Pancreas (tissue), 10 donors: ENCODE measurements at places on chromosomes 1 and 21. TPM values are rescaled to one million over a fixed set of nuclear protein-coding genes. Genes with fewer than 3 reads are reported as not detected.

DNA sequence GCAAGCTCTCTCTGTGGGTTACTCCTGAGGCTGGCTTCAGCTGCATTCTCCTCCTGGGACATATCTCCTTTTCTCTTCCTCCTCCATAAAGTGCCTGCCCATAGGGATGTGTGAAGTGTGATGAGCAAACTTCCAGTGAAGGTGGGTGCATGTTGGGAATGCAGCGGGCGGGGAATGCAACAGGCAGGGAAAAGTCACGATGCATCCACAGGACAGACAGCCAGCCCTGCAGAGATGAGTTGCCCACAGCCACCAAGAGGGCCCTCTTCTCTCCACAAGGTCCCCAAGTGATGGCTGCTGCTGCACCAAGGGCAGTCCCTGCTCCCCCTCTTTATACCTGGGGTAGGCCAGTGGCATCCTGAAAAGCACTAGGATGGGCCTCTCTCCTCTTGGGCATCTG is 33.6 kb upstream of the RNF187 start:
- DNase-seq: no peak
- H3K27ac ChIP-seq: no peak overlapping the region
- H3K4me3 ChIP-seq: no peak overlapping the region
- no peaks in the 10 kb centered on the region for H3K27me3 ChIP-seq
- no peaks in the 10 kb centered on the region for H3K36me3 ChIP-seq

ADPRS gene
- 6.8 TPM for total RNA-seq

FAM131C gene
- 0.88 TPM for total RNA-seq

DNA sequence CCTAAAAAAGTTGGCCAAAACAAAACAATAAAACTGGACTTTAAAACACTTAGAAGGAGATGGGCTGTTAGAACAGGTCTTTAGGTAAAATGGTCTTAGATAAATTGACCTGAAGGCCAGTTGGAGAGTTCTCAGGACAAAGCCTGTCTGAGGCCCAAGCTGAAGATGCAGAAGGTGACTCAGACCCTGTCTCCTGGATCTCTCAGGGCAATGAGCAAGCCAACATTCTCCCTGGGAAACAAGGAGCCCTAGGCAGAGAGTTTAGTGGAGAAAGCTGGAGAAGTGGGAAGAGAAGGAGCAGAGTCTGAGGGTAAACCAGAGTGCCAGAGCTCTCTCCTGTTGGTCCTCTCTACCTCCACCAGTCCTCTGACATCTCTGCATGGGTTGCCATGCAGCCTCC is 70.1 kb downstream of the FCRL5 start:
- H3K27ac ChIP-seq: no peak overlapping the region
- no peaks in the 10 kb centered on the region for H3K4me1 ChIP-seq
- H3K36me3 ChIP-seq: no peaks in the 10 kb centered on the region
- no peak overlapping the region for H3K4me3 ChIP-seq
- no peaks in the 10 kb centered on the region for H3K27me3 ChIP-seq

SIM2 gene
- not detected for total RNA-seq

DNA sequence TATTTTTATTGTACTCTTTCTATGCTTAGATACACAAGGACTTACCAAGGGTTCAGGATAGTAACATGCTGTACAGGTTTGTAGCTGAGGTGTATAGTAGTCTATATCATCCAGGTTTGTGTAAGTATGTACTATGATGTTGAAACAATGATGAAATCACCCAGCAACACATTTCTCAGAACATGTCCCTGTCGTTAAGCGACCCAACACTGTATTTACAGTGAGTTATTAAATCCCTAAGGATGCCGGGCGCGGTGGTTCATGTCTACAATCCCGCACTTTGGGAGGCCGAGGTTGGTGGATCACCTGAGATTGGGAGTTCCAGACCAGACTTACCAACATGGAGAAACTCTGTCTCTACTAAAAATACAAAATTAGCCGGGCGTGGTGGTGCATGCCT is 21.6 kb upstream of the RCOR3 start:
- H3K27ac ChIP-seq: no peak overlapping the region
- no peaks in the 10 kb centered on the region for H3K4me1 ChIP-seq
- H3K27me3 ChIP-seq: no peaks in the 10 kb centered on the region
- no peak for DNase-seq

MSH4 gene
- 0.09 TPM for total RNA-seq

DNA sequence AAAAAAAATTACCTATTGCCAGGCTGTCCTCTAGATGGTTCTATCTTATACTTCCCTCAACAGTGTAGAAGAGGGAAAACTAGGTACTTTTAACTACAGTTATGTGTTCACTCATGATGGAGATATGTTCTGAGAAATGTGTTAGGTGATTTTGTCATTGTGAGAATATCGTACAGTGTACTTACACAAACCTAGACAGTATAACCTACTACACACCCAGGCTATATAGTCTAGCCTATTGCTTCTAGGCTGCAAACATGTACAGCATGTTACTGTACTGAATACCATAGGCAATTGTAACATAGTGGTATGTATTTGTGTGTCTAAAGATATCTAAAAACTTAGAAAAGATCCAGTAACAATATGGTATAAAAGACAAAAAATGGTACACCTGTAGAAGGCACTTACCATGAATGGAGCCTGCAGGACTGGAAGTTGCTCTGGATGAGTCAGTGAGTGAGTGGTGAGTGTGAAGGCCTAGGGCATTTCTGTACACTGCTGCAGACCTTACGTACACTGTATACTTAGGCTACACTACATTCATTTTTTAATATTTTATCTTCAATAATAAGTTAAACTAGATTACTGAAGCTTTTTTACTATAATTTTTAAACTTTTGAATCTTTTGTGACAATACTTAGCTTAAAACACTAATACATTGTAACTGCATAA is 13.2 kb downstream of the MGST3 start:
- peaks cover 25% of the 10 kb centered on the region for H3K4me1 ChIP-seq
- no peak overlapping the region for H3K4me3 ChIP-seq
- no peaks in the 10 kb centered on the region for H3K27me3 ChIP-seq
- no peak for DNase-seq

C1orf185 gene
- total RNA-seq: not detected

DNA sequence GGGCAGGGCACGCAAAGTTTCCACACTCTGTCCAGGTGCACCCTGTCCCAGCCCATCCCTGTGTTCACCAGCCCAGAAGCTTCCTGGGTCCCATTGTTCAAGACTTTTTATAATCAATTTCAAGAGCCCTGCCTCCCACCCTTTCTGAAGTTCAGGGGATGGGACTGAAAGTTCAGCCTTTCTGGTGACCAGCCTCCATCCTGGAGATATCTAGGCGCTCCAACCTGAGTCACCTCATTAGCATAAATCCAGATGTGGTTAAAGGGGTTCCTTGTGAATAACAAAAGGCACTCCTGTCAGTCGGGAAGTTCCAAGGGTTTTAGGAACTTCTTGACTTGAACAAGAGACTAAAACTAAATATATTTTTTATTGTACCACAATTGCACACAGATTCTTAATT is 48.4 kb upstream of the RAP1A start:
- no peaks in the 10 kb centered on the region for H3K36me3 ChIP-seq
- H3K4me1 ChIP-seq: peaks cover 8% of the 10 kb centered on the region
- H3K27ac ChIP-seq: no peak overlapping the region
- no peak overlapping the region for H3K4me3 ChIP-seq
- H3K27me3 ChIP-seq: no peaks in the 10 kb centered on the region

DNA sequence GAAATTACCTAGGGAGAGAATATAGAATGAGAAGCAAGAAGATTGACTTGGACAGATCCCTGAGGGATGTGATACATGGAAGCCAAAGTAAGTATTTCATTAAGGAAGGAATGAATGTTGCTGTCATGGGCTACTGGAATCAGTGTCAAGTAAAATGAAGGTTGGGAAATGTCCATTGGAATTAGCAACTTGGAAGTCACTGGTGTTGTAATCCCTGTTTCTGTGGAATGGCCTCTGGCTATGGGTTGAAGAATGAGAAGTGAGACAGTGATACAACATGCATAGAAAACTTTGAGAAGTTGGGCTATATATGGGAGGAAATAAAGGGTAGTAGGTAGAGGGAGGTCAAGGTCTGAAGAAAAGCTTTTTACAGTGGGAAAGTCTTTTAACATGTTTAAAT is 54.7 kb downstream of the CCDC18 start:
- no peaks in the 10 kb centered on the region for H3K4me1 ChIP-seq
- no peak for DNase-seq
- no peaks in the 10 kb centered on the region for H3K36me3 ChIP-seq
- no peak overlapping the region for H3K27ac ChIP-seq
- H3K4me3 ChIP-seq: no peak overlapping the region
